Effector memory CD8-positive, alpha-beta T cell (primary cell): ENCODE measurements at places on chromosomes 6 and 20.

DNA sequence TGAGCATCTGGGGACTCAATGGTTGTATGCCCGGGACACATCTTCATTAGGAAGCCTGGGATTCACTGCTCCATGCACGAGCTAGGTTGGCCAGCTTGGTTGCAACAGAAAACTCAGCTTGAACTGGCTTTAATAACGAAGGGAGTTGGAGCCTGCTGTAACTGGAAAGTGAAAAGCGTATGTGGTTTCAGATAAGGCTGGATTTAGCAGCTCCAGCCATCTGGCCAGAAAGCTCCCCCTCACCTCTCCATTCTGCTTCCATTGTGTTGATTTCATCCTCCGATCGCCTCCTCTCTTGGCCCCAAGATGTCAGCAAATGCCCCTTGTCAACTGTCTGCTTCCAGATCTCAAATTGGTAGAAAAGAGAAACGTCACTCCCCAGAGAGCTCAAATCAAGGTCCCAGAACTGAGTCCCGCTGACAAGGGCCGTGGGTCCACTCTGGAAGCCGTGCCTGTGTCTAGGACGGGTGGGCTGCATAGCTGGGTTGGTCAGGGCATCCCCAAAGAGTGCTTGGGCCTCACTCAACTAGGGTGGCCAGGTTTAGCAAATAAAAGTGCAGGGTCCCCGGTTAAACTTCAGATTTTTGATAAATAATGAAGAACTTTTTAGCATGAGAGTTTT is 117.0 kb upstream of the PMEPA1 start:
- H3K4me3 ChIP-seq = no peak overlapping the region
- no peaks in the 10 kb centered on the region for H3K36me3 ChIP-seq
- DNase-seq = no peak

DNA sequence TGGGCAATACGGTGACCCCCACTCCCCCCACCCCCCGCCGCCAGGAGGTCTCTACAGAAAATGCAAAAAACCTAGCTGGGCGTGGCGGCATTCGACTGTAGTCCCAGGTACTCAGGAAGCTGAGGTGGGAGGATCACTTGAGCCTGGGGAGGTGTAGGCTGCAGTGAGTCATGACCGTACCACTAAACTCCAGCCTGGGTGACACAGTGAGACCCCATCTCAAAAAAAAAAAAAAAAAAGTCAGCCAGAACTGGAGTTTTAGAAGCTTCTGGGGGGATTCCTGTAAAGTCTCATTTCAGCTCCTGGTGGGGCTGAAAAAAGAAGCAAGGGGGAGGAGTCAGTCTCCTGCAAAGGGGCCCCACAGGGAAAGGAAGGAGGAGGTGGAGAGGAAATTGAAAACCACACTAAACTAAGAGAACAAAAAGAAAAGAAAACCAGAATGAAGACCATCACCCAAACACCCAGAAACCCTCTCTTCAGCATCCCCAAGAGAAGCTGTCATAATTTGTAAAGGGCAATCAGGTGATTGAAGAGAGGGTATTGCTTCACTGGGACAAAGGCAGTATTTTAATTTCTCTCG is 50.4 kb downstream of the NOL4L start:
- no peaks in the 10 kb centered on the region for H3K27me3 ChIP-seq
- peak overlapping the region; percentile 91 for H3K27ac ChIP-seq
- peaks cover 38% of the 10 kb centered on the region for H3K36me3 ChIP-seq
- peak overlapping the region; percentile 98 for H3K4me3 ChIP-seq

DNA sequence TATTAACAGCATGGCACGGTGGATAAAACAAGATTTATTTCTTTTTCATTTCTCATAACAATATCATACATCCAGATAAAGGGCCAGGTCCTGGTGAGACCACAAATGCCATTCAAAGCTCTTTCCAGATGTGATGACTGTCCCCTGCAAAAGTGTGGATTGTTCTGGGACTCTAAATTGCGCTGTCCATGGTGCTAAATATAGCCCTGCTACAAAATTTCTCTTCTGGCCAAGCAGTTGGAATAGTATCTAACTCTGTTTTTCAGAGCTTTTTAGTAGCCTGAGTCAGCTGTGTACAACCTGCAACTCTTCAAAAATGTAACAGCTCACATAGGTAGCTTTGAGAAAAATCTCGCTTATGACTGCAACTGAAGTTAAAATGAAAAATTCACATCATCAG is 115.8 kb downstream of the MANEA start:
- no peak overlapping the region for H3K27ac ChIP-seq
- H3K36me3 ChIP-seq = no peaks in the 10 kb centered on the region
- DNase-seq = no peak
- peaks cover 5% of the 10 kb centered on the region for H3K4me1 ChIP-seq

- DNase-seq = no peak
- H3K27me3 ChIP-seq = no peaks in the 10 kb centered on the region
- H3K4me1 ChIP-seq = peaks cover 9% of the 10 kb centered on the region
- H3K27ac ChIP-seq = no peak overlapping the region
- no peak overlapping the region for H3K4me3 ChIP-seq
- H3K36me3 ChIP-seq = peaks cover 48% of the 10 kb centered on the region
Observed at GRCh38 chr6:125923366-125923877, 33.1 kb upstream of the HINT3 start.

DNA sequence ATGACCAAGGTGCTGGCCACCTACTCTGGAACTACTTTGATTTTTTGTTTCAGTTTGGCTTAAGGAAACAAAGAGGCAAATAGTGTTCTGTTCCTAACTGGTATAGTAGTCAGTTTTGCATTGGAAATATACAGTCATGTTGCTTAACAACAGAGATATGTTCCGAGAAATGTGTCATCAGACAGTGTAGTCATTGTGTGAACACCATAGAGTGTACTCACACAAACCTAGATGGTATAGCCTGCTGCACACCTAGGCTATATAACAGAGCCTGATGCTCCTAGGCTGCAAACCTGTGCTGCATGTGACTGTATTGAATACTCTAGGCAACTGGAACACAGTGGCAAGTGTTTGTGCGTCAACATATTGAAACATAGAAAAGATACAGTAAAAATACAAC is 80.4 kb downstream of the ARID1B start:
- H3K4me1 ChIP-seq = peaks cover 61% of the 10 kb centered on the region
- H3K4me3 ChIP-seq = no peak overlapping the region
- DNase-seq = no peak
- H3K36me3 ChIP-seq = peaks cover 12% of the 10 kb centered on the region
- H3K27ac ChIP-seq = peak overlapping the region; percentile 88
- H3K27me3 ChIP-seq = no peaks in the 10 kb centered on the region

DNA sequence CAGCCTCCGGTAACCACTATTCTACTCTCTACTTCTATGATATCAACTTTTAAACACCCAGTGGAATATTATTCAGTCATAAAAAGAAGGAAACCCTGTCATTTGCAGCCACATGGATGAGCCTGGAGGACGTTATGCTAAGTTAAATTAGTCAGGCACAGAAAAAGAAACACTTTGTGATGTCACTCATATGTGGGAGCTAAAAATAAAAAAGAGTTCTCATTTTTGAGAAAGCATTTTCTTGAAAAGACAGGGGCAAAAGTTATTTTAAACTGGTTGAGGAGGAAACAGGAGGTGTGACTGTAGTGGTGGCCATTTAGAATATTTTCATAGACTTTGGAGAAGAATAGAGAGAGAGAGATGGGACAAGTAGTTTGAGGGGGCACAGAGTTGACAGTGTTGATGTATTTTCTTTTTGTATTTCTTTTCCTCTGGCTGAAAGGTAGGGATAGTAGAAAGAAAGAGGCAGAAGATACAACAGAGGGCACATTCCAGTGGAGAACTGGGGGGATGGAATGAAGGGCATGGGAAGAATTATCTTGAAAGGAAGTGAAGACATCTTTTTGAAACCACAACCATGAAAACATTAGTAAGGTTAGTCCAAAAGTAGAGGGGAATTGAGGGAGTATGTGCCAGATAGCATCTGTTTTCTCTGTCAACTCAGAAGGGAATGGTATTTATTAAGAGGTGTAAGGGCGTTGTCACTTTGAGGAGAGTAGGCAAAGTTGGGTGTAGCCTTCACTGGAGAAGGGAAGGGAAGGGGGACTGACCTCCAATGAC is 181.3 kb upstream of the GMDS start:
- H3K27me3 ChIP-seq = no peaks in the 10 kb centered on the region
- no peaks in the 10 kb centered on the region for H3K4me1 ChIP-seq
- H3K4me3 ChIP-seq = no peak overlapping the region
- no peaks in the 10 kb centered on the region for H3K36me3 ChIP-seq
- H3K27ac ChIP-seq = no peak overlapping the region
- DNase-seq = no peak

GRCh38 chr20:326645-327185 is 1.4 kb downstream of the SOX12 start:
- peaks cover 9% of the 10 kb centered on the region for H3K4me1 ChIP-seq
- H3K27me3 ChIP-seq = no peaks in the 10 kb centered on the region
- peak overlapping the region; percentile 80 for H3K4me3 ChIP-seq
- peaks cover 22% of the 10 kb centered on the region for H3K36me3 ChIP-seq
- no peak overlapping the region for H3K27ac ChIP-seq

- peaks cover 45% of the 10 kb centered on the region for H3K4me1 ChIP-seq
- peak overlapping the region; percentile 93 for H3K27ac ChIP-seq
- H3K27me3 ChIP-seq = no peaks in the 10 kb centered on the region
Observed at GRCh38 chr6:37354526-37355384, 972 bp downstream of the RNF8 start.

DNA sequence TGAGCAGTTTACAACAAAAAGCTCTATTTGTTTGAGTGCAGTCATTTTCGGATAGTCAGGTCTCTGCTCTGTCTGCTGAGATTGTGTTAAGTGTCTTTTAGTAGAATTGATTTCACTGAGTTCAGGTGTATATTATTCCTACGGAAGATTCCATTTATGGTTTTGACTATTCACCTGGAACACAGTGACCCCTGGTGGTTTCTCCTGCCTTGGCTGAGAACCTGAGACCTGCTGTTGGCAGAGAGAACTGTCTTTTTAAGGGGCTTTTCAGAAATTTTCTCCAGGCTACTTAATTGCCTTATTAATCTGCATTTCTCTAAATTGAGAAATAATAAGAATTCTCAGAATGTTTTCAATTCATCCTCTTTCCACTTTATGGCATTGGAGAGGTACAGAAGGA is 508.0 kb downstream of the TBC1D32 start:
- no peaks in the 10 kb centered on the region for H3K4me1 ChIP-seq
- H3K27ac ChIP-seq = no peak overlapping the region
- DNase-seq = no peak
- H3K36me3 ChIP-seq = no peaks in the 10 kb centered on the region
- H3K4me3 ChIP-seq = no peak overlapping the region

- H3K36me3 ChIP-seq = peaks cover 4% of the 10 kb centered on the region
- no peak overlapping the region for H3K27ac ChIP-seq
- H3K4me1 ChIP-seq = peaks cover 2% of the 10 kb centered on the region
- no peak overlapping the region for H3K4me3 ChIP-seq
- peaks cover 38% of the 10 kb centered on the region for H3K27me3 ChIP-seq
Observed at GRCh38 chr6:168915242-168915641, 338.4 kb downstream of the THBS2 start.

DNA sequence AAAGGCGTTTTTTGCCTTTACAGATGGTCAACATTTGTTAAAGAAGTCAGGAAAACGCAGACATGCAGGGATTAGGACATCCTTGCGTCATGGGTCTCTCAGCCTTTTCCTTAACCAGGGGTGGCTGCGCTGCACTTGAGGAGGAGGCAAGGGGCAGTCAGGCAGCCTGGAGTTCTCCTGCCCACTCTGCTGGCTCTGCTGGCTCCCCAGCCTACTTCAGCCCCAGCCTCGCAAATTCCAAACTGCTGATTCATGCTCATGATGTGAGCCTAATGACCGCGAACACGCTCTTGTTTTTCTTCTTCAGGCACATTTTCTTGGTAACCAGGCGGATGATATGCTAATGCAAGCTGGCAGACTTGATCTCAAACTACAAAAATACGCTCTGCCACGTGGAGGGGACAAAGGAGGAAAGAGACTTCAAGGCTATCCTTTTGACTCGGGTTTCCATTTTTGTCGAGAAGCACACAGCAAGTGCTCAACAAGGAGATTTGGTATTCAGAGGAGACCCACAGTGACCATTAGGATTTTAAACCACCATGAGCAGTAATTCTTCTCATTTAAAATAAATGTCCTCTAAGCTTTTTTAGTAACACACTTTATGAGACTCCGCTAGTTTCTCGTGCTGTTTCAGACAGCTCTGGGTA is 290.3 kb upstream of the STXBP5 start:
- H3K27me3 ChIP-seq = peaks cover 5% of the 10 kb centered on the region
- H3K27ac ChIP-seq = no peak overlapping the region
- no peak for DNase-seq
- no peaks in the 10 kb centered on the region for H3K4me1 ChIP-seq
- no peak overlapping the region for H3K4me3 ChIP-seq

DNA sequence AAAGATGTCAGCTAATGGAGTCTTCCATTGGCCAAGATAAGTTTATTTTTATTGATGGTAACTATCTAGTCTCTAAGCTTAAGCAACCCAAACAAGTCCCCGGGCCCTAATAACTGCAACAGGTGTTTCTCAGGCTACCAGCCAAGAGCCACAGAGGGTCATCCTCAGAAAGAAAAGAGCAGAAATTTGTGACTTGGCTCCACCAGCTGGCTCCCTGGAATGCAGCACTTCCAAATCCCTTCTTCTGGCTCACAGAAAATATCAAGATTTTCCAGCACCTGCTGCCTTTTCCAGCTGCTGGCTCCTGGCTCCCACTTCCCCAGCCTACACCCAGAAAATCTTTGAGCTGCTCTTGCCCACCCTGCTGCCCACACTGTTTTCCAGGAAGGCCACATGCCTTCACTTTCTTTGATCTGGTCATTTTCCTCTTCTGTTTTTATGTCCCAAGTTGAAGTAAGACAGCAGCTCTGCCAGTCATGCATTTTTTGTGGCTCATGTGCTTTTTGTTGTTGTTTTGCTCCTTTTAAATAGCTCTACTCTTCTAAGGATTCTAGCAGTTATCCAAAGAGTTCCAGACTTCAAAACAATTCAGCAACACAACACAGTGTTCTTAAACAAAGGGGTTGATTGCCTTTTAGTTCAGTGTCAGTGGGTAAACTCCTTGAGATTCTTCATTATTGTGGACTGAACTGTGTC is 151.0 kb upstream of the SMLR1 start:
- no peak for DNase-seq
- no peak overlapping the region for H3K27ac ChIP-seq
- H3K4me1 ChIP-seq = peaks cover 4% of the 10 kb centered on the region
- no peaks in the 10 kb centered on the region for H3K27me3 ChIP-seq
- no peaks in the 10 kb centered on the region for H3K36me3 ChIP-seq
- no peak overlapping the region for H3K4me3 ChIP-seq

- peaks cover 24% of the 10 kb centered on the region for H3K4me1 ChIP-seq
- H3K36me3 ChIP-seq = peaks cover 19% of the 10 kb centered on the region
- no peaks in the 10 kb centered on the region for H3K27me3 ChIP-seq
- H3K4me3 ChIP-seq = no peak overlapping the region
- DNase-seq = no peak
- no peak overlapping the region for H3K27ac ChIP-seq
Observed at GRCh38 chr6:41558033-41558807, 12.0 kb downstream of the FOXP4 start.

GRCh38 chr20:47989957-47990356 is 204.7 kb upstream of the SULF2 start:
- peaks cover 2% of the 10 kb centered on the region for H3K36me3 ChIP-seq
- H3K4me3 ChIP-seq = no peak overlapping the region
- H3K27me3 ChIP-seq = peaks cover 8% of the 10 kb centered on the region

DNA sequence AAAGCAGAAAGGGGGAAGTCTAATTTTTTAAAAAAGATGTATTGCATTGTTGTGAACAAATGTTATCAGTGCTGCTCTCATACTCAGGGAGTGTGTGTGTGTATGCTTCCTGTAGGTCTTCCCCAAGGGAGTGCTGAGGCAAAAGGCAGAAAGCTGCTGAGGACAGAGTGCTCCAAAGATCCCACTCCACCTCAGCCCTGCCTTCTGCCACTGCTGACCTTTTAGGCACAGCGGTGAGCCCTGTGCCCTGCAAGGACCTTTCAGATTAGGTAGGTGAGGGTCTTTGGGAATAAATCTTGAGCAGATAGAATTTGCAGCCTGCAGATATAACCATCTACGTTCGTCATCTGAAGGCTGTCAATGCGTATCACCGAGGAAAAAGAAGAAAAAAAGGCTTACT is 756.4 kb upstream of the MMS22L start:
- no peak overlapping the region for H3K27ac ChIP-seq
- no peak for DNase-seq
- H3K4me3 ChIP-seq = no peak overlapping the region
- no peaks in the 10 kb centered on the region for H3K36me3 ChIP-seq
- H3K27me3 ChIP-seq = no peaks in the 10 kb centered on the region
